ENCODE measurements at places on chromosomes 2 and 18.
A peak's percentile ranks its signal among the peaks of the same experiment; 100 is the strongest.

- no peak for DNase-seq
Observed at GRCh38 chr2:194686569-194686968, 970.5 kb upstream of the SLC39A10 start.

DNA sequence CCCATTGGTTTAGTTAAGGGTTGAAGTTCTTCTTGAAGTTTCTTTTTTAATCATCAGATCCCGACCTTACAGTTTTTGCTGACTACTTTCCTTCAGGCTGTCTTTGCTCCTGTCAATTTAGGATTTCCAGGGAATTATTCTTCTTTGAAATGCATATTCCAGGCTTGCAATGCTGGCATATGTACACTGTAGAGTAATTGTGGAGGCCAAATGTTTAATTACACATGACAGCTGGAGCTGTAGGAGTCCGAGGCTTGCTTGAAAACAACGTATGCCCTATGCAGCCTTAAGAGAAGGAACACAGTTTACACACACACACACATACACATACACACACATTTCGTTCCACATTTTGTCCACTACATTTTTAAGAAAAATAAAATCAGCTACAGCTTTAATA, 602.3 kb downstream of the TMEM182 start:
- no peak for DNase-seq

GRCh38 chr2:41782306-41783158, 265.3 kb upstream of the PKDCC start:
- DNase-seq, result peak; percentile 20

GRCh38 chr2:45736757-45737704, 85.6 kb downstream of the PRKCE start:
- no peak for DNase-seq

GRCh38 chr2:36528274-36528673, 69.7 kb downstream of the FEZ2 start:
- no peak for DNase-seq

- no peak for DNase-seq
Observed at GRCh38 chr2:217260441-217261115, 400.7 kb upstream of the TNP1 start.

DNA sequence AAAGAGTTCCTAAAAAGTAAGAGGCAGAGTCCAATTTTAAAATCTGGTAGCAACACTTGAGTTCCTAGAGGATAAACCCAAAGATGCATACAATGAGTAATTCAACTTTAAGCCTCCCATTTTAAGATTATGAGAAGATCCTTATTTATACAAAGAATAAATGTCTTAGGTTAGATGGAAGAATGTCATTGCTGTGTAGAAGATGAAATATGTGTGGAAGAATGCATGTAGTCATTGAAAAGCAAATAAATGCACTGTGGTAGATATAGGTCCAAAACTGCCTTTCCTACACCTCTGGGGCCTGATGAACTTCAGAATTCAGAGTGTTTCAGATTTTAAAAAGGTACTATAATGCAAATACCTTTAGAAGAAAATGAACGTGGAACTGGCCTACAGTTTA, 58.7 kb upstream of the LRP1B start:
- DNase-seq, result no peak

GRCh38 chr2:199973703-199974102, 18.3 kb downstream of the MAIP1 start:
- no peak for DNase-seq

GRCh38 chr2:115161081-115161770, 718.8 kb downstream of the DPP10 start:
- no peak for DNase-seq

DNA sequence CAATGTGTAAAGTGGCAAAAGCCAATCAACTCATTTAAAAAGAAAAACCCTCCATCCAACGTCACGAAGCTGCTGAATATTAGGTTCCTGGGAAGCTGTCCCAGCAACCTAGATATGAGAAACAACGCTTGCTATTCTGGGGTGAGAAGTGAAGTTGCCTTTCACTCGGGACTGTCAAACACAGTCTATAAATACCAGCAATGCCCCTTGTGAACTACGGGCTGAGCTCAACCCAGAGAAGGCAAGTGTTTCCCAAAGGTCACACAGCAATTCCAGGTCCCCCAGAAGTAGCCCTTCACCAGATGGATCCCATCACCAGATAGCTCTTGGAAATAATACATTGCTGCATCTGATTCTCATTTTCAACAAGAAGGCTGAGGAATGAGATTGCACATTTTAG, 67.9 kb downstream of the BCL11A start:
- DNase-seq, result no peak

GRCh38 chr2:40551081-40551480, 99.2 kb upstream of the SLC8A1 start:
- DNase-seq, result no peak

GRCh38 chr2:190582736-190583506, 48.4 kb upstream of the NEMP2 start:
- no peak for DNase-seq

DNA sequence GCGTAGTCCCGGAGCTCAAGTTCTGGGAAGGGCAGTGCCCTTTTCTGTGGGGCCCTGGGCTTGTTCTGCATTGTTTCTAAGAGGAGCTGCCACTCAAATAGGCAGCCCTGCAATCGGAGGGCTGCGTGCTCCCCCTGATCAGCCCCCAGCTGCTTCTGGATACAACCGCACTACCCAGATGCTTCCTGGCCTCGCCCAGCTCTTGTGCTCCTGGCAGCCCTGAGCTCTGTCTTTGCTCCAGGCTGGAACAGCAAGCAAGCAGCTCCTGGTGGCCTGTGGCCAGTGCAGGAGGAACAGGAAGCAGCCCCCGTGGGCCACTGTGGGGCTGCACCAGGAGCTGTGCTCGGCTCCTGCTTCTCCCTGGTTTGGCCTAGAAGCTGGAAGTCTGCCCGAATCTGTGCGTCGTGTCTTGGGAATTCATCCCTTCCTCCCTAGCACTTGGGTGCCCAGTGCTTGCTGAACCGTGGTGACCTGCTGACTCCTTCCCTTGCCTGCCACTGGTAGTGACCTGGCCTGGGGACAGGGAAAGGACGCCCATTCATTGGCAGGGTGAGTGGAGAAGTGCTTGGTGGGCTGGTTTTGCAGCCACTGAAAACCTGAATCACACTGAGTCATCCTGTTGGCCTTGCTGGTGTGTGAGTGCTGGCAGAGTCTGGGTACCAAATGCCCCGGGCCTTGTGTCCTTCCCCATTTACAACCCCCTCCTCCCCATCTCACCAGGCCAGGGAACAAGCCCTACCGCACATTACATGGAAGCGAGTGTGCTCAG, 27.3 kb upstream of the NTSR2 start:
- DNase-seq, result peak; percentile 71
